ENCODE measurements at places on chromosomes 6 and 20.

- no peak for DNase-seq
These were observed 16.8 kb downstream of the TCP11 start for GRCh38 chr6:35124356-35124755.

DNA sequence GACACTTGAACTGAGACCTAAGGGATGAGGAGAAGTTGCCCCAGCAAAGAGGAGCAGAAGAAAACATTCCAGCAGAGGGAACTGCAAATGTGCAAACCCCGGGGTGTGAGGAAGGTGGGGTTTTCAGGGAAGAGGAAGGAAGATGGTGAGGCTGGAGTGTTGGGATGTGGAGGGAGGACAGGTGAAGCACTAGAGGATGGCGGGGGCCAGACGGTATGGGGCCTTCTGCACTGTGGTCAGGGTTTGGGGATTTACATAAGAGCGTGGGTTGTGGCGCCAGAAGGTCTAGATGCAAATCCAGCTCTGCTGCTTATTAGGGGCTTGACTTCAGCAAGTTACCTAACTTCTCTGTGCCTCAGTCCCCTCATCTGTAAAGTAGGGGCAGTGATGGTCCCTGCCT lies 16.0 kb downstream of the DLGAP4 start:
- DNase-seq: no peak

GRCh38 chr20:24960861-24961260 lies 11.8 kb downstream of the CST7 start:
- DNase-seq: no peak

- no peak for DNase-seq
These were observed 28.1 kb downstream of the COL11A2 start for GRCh38 chr6:33164176-33164575.

DNA sequence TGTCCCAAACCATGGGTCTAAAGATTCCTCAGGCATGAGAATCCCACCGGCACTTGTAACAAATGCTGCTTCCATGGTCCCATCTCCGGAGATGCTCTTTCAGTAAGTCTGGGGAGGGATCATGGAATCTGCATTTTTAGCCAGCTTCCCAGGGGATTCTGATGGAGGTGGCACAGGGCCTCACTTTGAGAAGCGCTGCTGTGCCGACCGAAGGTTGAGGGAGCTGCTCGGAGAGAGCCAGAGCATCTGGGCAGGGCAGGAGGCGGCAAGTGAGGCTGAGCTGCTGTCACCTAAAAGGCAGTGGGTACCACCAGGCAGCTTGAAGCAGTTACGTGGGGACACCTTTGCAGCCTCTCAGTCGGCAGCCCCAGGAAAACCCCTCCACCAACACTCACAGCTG lies 100.2 kb upstream of the CDYL start:
- no peak for DNase-seq

DNA sequence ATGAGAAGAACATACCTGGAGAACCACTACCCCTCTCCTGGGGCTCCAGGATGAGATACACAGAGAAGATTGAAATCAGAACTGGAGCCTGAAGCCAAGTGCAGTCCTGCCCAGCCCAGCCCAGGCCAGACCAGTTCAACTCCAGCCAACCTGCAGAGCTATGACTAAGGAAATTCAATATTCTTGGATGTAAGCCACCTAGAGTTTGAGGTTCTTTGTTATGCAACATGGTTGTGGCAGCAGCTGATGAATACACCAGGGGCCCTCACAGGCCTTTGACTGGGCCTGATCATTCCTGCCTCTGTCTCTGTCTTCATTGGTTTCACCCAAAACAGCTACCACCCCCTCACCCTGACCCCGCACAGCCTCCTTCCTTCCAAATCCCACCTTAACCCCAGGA lies 167.8 kb downstream of the LRFN2 start:
- DNase-seq: no peak

DNA sequence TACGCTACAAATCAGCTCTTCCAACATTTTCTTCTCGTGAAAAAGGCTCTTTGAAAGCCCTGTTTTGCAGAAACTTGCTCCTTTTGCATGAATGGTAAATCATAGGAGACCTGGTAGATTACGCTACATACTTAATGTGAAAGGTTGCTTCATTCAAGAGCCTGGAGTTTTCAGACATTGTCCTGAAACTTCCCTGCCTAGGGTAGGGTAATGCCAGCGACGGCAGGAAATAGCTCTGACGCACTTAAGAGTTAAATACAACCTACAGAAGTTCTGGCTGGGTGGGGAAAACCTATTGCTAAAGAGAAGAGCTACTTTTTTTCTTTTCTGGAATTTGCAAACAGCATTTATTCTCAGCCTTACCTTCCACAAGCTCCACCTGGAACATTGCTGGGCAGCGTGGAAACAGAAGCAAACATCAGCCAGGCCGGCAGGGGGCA lies 144.5 kb downstream of the LPA start:
- no peak for DNase-seq

DNA sequence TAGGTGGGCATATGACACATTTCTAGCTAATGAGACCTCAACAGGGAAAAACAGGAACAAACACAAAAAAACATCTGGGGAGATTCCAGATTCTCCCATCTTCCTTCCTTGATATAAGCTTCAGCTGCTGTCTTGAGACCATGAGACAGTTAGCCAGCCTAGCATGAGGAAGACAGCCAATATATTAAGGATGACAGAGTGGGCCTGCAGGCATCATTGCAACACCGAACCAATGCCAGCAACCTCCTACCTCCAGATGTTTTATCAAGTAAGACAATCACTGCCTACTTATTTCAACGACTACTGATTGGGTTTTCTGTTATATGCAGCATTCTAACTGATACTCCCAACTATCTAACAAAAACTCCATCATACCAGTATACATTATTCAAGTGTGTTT lies 119.0 kb downstream of the ISM1 start:
- DNase-seq: no peak

DNA sequence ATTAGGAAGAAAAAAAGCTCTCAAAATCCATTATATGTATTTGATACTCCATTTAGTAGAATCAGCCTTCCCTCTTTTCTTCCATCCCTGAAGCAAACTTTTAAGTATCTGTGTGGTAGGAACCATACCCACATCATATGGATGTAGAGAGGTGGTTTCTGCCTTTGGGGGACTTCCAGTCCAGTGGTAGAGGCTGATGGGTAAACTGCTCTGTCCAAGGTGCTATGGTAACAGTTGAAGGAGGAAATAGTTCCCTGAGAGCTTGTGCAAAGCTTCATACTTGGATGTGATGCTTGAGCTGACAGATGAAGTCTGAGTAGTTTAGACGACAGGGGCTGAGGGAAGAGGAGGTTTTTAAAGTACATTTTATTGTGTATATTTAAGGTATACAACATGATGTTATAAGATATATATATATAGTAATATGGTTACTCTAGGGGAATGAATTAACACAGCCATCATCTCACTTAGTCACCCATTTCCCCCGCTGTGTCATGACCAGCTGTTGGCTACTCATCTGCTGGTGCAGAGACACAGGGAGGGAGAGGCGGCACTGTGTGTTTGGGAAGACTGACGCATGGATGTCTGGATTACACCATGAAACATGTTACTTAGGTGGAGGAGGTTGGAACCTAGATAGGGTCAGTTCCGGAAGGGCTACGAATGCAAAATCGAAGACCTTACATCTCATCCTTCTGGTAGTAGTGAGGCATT lies 185.2 kb downstream of the FARS2 start:
- no peak for DNase-seq

GRCh38 chr6:95866732-95867131 lies 149.0 kb upstream of the FUT9 start:
- DNase-seq: peak; percentile 0

GRCh38 chr6:163926642-163927041 lies 512.1 kb downstream of the QKI start:
- DNase-seq: no peak

- no peak for DNase-seq
These were observed 153.7 kb downstream of the FOXC1 start for GRCh38 chr6:1763404-1763803.

DNA sequence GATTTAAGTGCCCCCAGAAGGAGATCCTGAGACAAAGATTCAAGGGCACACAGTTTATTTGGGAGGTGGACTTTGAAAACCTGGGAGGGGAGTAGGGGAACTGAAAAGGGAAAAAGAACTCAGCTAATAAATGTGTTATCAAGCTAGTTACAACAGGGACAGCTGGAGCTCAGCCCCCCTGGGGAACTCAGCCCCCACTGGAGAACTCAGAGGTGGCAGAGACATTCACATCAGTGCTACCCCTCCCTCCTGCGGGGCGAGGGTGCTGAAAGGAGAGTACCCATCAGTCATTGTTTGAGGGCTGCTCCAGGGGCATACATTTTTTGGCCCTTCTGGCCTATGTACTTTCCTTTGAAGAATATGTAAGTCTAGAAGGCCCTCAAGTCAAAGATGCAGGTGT lies 101.4 kb downstream of the LRFN2 start:
- DNase-seq: no peak
